ENCODE measurements at places on chromosomes 3 and 15.

- DNase-seq: no peak
These were observed 64.3 kb upstream of the BCL6 start for GRCh38 chr3:187809612-187809991.

- DNase-seq: no peak
These were observed 15.3 kb upstream of the SEMA3F start for GRCh38 chr3:50139718-50140423.

GRCh38 chr3:15205934-15206661 is at the start of gene CAPN7:
TSS of gene CAPN7 (plus strand) at chr3:15206246. CDS start at chr3:15206496, 250 bp downstream.
- peak; percentile 75 for DNase-seq

DNA sequence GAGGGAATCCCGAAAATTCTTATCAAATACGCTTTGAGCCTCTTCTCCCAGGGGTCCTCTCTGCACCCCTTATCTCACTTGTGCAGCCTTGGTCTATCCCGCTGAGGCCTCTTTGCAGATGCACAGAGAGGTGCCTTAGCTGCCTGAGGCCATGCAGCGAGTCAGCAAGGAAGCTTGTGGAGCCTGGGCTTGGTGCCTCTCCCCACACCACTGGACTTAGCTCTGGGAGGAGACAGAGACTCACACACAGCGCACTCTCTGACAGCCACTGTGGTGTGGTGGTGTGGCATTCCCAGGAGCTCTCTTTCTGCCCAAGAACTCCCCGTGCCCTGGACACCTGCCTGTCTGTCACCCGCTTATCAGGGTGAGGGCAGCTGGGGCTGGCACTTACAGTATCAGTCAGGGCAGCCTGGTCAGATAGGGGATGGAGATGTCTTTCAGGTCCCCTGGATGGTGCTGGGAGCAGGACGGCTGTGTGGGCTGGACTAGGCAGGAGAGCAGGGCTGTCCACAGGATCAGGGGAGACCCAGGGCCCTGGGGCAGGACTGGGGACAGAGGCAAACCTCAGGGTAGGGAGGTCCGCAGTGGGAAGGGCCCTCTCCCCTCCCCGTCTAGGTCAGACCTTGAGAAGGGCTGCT is 10.2 kb upstream of the LINGO1 start:
- DNase-seq: no peak

DNA sequence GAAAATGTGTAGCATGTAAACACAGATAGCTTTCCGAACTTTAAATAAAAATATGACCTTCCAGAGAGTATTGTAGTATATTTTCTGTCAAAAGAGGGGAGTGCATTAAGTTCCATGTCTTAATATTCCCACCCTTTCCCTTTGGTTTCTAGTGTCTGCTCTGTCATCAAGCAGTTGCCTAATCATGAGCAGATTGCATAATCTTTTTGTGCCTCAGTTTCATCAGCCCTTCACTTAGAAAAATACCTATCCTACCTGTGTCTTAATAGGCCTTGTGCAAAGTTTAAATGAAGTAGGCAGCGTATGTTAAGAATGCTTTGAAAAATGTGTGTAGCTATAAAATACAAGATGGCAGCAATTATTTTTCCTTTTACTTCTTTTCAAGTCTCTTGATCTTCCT is 52.8 kb downstream of the CALML4 start:
- no peak for DNase-seq

GRCh38 chr3:72892081-72892775 is 4.4 kb downstream of the GXYLT2 start:
- peak; percentile 87 for DNase-seq

DNA sequence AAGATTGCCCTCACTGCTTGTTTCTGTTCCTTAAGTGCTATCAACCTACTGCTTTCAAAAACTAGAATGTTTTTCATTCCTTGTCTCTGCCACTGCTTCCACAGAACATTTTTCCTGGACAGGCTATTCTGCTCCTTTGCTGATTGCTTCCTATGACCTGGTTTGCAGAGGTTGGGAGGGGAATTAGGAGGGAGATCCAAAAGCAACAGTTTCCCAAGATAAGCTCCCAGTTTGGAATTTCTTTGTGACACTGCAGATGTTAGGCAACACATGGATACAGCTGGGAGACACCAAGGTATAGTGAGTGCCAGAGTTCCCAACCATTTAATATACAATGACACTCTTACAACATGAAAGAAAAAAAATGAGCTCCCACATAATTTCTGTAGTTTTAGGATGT is 1036.5 kb downstream of the ROBO2 start:
- DNase-seq: no peak

- no peak for DNase-seq
These were observed 211.6 kb downstream of the TNIK start for GRCh38 chr3:171248426-171249111.

GRCh38 chr3:42605546-42606173 is 5.2 kb downstream of the NKTR start:
- DNase-seq: no peak

DNA sequence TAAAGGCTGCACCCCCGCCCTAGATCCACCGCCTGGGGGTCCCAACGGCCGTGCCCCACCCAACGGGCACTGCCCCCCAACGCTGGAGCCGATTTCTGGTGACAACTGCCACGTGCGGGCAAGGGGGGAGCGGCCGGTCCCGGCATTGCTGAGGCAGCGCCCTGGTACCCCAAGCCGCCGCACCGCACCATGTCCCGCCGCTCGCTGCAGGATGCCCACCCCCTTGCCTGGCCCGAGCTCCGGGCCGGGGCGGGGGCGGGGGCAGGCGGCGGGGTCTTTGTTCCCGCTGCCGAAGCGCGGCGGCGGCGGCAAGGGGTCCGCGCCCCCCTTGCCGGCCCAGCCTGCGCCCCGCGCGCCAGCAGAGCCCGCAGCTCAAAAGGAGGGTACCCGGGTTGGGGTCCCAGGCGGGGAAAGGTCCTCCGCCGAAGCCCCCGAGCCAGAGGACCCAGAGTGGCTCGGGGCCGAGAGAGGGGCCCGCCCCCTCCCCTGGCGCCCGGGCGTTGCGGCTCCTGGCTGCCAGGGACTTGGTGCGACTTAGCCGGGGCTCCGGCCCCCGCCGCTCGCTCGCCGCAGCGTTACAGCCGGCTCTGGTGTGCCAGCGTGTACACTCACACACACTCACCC is 678 bp downstream of the SEMA7A start:
- no peak for DNase-seq

GRCh38 chr3:40546816-40547215 is 22.1 kb downstream of the ZNF621 start:
- DNase-seq: no peak

DNA sequence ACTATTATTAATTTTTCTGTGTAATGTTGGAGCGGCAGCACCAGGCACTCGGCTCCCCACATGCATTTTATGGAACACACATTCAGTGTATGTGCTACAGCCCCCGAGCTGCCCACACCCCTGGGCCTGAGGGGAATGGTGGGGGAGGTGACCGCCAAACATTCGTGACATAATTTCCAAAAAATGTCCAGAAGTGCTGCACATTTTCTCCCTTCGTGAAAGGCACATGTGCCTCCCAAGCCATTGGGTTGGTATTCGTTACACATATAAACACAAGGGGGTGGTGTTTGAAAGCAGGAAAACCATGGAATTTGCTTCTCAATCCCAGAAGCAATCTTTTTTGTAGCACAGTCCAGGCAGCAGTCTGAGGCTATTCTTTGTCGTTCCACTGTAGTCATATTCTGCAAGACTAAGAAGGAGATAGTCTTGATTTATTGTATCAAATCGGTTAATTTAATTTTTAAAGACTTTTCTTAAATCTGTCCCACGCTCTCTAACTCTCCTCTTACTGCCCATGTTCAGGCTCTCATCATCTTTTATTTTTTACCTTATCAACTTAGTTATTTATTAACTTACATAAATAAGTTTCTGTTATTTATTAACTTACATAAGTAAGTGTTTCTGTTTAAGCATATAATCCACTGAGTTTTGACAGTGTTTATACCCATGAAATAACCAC is 39.2 kb upstream of the POLR2M start:
- DNase-seq: peak; percentile 68

DNA sequence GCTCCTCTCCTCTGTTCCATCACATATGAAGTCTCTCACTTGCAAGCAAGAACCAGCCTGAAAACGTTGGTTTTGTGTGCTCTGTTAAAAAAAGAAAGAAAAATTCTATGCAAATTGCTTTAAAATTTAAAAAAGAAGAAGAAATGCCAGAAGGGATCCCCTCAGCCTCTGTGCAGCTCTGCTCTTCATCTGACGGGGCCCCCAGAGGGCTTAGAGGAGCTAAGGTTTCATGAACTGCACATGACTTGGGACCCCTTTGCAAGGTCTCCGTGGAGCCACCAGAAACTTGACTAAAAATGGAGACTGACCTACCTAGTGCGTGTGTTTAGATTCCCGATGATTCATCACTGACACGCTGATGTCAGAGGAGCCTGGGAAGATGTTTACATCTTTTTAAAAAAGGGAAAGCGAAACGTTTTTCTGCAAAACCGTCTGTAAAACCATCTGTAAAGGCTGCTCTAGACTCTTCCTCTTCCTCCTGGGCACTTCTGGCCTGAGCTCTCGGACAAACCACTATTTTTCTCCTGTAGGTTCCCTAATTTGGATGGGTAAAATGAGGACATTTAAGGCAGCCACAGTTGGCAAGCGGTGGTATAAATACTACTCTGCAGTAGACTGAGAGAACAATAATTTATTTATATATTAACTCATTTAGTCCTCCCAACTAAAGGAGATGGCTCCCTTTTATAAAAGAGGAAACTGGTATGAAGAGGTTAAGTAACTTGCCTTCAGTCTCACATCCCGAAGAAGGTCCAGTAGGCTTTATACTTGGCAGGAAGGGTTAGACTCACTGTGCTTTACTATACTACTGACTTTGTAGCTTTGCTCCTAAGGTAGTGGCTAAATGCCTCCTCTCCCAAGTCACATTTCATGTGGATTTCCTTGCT is 67.2 kb upstream of the POLG start:
- DNase-seq: peak; percentile 9

- no peak for DNase-seq
These were observed 622.2 kb downstream of the NTRK3 start for GRCh38 chr15:87634361-87634760.

DNA sequence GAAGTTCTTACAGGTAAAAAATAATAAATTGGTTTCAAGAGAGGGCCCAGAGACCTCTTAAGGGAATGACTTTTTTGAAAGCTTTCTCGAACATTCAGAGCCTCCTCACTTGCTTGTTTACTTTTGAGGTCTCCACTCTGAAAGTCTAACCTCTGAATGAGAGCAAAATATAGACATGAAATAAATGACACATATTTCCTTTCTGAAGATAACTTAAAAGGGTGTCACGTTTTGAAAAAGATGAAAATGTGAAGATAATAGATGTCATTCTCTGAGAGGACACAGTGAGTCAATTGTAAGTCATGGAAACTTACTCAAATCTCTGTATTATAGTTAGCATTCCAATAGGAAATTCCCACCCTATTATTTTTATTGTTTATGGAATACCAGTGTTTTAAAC is 44.6 kb downstream of the HACD2 start:
- DNase-seq: no peak

DNA sequence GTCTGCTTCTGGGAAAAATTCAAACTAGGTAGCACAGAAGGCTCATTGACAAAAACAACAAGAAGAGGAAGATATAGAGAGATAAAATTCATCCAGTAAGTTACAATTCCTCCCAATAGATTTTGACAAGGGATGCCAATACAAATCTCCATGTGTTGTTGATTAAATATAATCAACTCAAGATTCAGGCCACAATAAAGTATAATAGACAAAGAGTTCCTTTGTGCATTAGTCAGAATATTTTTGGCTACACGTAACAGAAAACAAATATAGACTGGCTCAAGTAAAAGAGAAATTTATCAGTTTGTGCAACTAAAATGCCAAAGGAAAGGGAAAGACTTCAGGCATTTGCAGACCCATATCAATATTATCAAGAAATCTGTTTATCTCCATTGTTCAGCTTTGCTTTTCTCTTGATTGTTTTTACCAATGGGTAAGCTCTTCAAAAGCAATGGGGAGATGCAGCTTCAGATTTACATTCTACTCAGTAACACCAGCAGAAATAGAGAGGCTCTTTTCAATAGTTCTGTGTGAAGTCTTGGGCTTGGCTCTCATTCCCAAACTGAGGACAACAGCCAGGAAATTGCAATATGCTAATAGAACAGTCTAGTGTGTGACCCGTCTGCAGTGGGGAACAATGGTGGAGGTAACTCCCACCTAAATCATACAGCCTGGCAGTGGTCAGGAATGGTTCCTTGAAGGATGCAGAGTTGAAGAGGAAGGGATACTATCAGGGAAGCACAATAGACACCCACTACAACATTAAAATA is 77.6 kb upstream of the PROK2 start:
- DNase-seq: no peak

DNA sequence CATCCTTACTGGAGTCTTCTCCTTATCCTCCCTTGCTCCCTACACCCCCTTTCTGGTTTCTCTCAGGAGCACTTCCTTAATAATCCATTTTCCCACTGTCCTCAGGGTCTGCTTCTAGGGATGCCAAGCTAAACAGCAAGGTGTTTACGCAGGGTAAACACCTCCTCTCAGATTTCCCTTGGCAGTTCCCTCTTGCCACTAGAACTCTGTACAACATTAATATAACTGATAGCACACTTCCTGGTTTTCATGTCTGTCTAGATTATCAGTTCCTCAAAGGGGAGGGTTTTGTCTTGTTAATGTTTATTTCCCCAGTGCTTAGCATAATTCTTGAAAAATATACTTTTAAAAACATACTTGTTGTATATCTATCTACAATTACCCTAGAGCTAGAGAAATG is 118.0 kb upstream of the SLC24A5 start:
- no peak for DNase-seq

GRCh38 chr3:172581757-172582166 is 58.5 kb upstream of the TNFSF10 start:
- no peak for DNase-seq

DNA sequence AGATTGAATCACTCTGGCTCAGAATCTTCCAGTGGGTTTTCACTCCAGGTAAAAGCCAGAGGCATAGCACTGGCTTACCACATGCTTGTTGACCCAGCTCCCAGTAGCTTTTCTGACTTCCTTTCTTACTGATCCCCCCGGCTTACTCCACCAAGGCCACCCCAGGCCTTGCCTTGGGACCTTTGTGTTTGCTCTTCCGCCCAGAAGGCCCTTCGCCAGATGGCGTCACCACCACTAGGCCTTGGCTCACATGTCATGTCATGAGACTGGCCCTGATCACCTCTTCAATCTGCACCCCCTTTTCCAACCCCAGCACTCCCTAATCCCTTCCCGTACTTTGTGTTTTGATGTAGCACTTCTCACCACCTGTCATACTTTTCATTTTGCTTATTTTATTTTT is 98.5 kb upstream of the UMPS start:
- no peak for DNase-seq

DNA sequence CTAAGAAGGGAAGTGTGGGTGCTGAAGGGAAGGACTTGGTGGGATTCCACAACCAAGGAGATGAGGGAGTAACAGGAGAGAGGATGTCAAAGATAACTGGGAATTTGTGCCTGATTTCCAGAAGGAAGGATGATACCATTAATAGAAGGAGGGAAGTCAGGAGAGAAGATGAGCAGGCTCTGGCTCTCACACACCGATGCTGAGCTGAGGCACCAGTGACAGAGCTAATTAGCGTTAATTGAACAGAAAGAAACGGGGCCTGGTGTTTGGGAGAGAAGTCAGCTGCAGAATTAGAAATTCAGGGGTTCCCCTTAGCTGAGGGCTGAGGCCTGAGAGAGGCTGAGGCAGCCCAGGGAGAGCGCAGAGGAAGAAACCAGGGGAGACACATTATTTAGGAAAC is 11.9 kb upstream of the PDIA5 start:
- DNase-seq: no peak

GRCh38 chr3:185153171-185153771 is 411 bp upstream of the C3orf70 start:
- DNase-seq: no peak

GRCh38 chr3:118705487-118706219 is 329.0 kb downstream of the IGSF11 start:
- DNase-seq: no peak
